ENCODE measurements at places on chromosomes 5 and 9.

- peak; percentile 56 for DNase-seq
These were observed 2.5 kb upstream of the ZNF367 start for GRCh38 chr9:96420468-96421219.

DNA sequence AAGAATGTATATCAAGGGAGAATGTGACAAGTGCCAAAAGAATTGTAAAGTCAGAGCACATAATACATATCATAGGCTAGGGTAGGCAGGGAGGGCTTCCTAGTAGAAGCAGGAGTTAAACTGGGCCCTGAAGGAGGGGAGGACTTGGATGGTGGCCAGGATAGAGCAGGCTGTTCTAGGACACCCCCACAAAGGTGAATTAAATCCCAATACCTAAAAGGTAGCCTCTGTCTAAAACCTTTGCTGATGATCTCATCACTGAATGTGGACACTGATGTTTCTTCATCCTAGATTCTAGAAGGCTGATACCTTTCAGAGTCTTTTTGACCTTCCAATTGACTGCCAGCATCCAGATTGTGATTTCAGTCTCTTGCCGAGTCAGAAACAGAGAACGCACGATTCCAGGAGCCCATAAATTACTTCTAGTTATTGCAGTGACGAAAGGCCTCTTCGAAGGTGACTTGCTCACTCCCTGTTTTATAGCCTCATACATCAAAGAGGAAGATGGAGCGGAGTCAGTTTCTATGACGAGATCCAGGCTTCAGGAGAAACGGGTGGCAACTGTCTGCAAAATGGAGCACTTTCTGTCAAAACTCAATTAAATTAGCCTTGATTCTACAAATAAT lies 43.2 kb downstream of the KIF4B start:
- no peak for DNase-seq

DNA sequence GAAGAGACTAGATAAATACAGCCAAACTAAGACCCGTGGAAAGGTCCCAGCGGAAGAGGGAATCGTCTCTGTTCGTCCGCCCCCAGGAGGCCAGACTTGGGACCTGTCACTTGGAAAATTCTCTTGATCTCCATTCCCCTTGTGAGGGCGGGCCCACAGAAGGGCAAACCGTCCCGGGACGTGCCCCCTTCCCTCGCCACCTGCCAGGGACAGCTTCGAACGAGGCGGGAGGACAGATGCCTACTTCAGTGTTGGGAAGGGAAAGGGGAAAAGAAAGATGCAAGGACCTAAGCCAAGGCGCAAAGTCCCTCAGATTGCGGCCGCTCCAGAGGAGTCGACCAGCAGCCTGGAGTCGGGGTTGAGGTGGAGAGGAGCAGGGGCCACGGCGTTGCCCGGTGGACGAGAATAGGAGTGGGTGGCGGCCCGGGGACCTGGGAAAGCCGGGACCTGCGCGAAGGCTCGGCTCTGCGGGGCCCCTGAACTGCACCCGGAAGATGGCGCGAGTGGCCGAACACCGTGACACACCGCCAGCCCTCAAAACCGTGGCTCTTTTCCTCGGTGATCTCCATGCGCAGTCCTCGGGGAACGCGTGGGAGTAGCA lies 4.4 kb upstream of the EBF1 start:
- DNase-seq, result no peak

- peak; percentile 65 for DNase-seq
These were observed 226.5 kb upstream of the MAP3K1 start for GRCh38 chr5:56588636-56589480.

- peak; percentile 87 for DNase-seq
These were observed at the start of gene SLCO4C1 for GRCh38 chr5:102296178-102296817. Gene SLCO4C1 (minus strand): TSS chr5:102296284. CDS start chr5:102296262, 22 bp downstream.

DNA sequence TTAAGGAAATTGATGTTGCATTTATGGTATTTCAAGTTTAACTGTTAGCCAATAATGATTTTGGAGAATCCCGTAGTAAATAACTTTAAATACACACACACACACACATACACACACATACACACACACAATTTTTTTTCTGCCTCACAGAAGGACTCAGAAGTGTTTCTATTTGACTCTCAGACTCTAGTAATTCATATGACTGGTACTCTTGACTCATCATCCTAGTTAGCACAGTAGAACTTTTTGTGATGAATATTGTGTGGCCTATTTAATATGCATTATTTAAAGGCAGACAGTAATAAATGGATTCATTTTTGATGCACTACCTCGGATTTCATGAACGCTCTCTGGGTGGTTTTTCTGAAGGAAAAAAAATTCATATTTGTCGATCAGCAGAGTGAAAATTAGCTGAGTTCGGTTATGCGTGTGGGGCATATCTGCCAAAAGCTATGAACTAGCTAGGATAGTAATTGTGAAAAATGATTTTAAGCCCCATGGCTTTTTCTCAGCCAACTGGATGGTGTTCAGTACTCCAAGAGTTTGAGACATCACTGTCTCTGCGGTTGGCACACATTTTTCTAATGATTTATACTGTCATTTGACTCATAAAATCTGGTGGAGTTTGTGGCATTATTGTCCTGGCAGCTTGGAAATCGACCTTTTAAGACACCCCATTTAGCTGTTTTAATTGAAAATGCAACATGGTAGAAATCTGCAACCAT lies 102.2 kb downstream of the PCSK5 start:
- DNase-seq, result no peak

DNA sequence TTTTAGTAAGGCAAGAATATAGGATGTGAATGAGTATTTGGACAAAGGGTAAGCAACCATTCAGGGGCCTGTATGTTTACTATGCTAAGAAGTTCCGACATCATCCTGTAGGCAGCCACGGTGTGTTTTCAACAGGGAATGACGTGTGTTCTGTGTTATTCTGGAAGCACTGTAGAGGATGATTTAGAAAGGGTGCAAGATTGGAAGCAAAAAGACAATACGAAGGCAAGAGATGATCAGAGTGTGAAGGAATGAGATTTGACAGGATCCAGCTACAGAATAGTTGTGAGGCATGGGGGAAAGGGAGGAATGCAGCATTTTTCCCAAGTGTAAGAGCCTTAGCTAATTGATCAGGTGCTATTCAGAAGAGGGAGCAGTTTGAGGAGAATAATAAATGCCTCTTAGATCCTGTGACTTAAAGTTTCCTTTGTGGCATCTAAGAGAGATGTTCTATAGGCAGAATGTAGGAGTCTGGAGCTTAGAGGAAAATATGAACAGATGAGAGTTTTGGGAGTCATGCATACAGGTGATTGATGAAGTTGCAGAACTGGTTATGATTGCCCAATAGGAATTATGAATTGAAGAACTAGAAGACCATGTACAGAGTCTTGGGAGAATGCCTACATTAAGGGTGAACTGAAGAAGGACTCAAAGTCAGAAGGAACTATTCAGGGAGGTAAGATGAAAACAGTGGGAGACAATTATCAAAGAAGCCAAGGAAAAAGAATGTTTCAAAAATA lies 2.5 kb downstream of the SMC5 start:
- DNase-seq, result no peak

DNA sequence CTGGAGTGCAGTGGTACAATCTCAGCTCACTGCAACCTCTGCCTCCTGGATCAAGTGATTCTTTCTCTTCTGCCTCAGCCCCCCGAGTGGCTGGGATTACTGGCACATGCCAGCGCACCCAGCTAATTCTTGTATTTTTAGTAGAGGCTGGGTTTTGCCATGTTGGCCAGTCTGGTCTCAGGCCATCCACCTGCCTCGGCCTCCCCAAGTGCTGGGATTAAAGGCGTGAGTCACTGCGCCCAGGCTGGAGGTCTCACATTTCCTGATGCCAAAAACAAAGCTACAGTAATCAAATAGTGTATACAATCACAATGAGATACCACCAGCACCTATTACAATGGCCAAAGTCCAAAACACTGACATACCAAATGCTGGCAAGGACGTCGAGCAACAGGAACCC lies 51.1 kb downstream of the TTLL11 start:
- DNase-seq, result no peak

GRCh38 chr9:22463205-22463604 lies 16.6 kb downstream of the DMRTA1 start:
- DNase-seq, result no peak

DNA sequence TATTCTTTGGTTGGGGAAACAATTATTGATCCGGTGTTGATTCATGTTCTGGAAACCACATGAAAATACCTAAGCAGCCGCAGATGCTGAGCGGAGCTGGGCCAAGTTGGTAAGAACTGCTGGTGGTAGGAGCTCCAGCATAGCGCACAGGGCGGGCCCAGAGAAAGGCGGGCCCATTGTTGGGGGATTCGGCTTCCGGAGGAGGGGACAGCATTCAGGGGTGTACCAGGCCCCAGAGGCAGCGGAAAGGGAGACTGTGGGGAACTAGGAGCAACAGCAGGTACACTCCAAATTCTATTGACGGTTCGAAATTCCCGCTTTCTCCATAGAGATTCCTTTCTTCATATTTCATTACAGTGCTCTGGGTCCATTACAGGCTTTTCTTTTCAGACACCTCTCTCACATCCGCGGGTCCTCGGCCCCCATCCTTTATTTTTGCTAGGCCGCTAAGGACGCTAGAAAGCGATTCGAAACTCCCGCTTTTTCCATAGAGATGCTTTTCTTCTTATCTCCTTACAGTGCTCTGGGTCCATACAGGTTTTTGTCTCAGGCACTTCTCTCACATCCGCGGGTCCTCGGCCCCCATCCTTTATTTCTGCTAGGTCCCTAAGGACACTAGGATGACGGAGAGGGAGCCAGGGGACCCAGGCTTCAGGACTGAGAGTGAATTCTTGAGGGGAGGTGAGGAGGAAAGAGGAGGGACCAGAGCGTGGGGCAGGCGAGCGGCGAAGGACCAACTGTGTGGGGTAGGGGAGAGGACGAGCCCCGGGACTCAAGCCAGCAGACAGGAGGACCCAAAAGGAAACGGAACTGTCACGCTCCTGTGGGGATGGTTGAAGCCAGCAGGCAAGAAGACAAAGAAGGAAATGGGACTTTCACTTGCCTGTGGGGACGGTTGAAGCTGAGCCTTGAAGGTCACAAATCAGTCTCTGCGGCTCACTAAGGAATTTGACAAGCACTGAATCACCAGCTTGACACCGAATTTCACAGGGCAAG lies at the start of gene CCDC152:
CCDC152 (plus strand) TSS at position 213 of the 996 bp plus-strand sequence. CDS start 2,304 bp downstream, outside the sequence.
- DNase-seq, result peak; percentile 72

DNA sequence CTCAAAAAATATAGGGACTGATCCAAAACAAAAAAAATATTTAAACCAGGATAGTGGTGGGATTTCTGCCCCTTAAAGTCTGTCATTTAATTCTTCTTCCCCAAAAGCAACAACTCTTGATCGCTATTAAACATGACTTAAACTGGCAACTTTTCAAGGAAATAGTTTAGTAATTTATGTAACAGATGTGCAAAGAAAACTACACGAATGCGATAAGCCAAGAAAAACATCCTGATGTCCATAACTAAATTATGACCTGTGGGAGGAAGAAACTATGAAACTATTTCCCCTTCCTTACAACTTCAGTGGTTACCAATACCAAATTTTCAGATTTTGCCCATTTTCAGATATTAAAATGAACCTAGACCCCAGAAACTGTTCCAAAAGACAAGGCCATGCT lies 31.5 kb downstream of the CLINT1 start:
- DNase-seq, result no peak

GRCh38 chr9:69090946-69091345 lies 55.4 kb downstream of the FXN start:
- DNase-seq, result no peak

DNA sequence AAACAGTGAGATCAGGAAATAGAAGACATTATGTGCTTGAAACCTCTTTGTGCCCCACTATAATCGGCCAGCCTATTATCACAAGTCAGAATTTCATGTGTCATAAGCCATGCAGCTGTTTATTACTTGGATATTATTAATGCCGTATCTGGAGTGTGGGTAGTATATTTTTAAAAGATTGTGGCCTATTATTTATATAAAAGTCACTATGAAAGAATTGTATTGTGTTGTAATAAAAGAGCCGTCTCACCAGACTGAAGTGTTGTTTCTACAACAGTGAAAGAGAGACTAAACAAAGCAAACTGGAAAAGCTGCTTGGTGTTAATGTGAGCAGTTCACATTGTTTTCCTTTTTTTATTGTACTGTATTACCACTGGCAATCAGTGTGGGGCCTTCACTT lies 449.1 kb downstream of the PSAT1 start:
- no peak for DNase-seq

DNA sequence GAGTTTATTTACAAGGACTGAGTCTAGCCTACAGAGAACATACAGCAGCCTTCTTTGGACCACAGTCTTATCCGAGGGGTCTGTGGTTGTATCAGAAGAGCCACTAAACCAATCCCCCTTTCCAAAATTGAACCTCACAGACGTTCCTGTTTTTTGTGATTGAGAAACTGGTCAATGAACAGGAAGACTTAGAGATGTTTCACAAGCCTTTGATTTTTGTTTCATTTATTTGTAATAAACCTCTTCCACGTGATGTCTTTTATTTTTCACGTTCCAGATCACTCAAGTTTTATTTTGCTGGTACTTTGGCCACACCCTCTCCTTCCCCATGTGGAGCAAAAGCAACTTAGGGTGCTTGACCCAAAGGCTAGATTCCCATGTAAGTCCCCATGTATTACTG lies 16.1 kb downstream of the CCT5 start:
- DNase-seq, result no peak

- DNase-seq, result no peak
These were observed 182.2 kb downstream of the MCTP1 start for GRCh38 chr5:95102687-95103086.

- no peak for DNase-seq
These were observed 543.0 kb downstream of the MAT2B start for GRCh38 chr5:164048359-164048926.

GRCh38 chr5:118236108-118236849 lies 752.1 kb downstream of the DTWD2 start:
- DNase-seq, result no peak

GRCh38 chr5:9547122-9547947 lies 1.5 kb upstream of the SEMA5A start:
- DNase-seq, result no peak

DNA sequence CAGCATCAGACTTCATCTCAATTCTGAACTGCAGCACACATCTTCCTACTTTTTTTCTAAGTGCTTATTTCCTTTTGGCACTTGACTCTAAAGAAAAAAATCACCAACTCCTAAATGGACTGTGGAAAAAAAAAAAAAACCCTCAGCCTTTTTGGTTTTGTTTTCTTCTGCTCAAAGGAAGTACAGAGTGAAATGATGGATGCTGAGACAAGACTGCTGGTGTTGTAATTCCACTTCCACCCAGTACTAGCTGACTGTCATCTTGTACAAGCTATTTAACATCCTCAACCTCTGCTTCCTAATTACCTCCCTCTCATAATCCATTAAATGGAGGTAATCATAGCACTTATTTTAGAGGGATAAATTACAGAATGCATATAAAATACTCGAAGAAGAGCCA lies 171.5 kb upstream of the GNA14 start:
- no peak for DNase-seq

DNA sequence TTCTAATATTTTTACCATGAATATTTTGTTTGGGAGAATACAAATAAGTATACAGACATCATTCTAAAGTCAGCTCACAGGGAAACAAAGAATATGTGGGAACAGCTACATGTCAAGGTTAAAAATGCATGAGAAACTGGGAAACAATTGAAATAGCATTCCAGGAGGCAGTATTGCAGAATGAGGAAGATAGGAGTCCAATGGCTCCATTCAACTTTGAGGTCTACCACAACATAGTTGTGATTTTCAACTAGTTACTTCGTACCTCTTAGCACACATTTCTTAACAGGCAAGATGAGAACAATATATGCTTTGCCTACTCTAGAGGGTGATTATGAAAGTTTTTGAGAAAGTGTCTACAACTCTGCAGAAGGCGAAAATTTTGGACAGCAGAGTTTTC lies 35.2 kb upstream of the CAST start:
- no peak for DNase-seq

Data from activated CD4-positive, alpha-beta memory T cell treated with anti-CD3 and anti-CD28 coated beads for 36 hours (primary cell).